ENCODE measurements at places on chromosomes 2 and 18.

DNA sequence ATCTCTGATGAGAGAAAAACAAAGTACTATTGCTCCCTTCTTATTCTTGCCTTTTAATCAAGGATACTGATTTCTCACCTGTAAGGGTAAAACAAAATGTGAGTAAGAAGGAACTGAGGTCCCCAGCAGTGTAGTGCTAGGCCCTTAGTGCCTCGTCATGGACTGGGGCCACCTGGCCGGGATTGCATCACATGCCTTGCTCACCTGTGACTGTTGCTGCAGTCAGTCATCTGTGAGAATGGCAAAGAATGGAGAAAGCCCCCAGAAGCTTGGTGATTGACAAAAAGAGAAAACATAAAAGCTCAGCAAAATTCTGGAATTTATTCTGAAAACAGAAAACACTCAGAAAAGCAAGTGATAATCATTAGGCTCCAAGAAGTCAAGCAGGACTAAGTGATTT lies 63.4 kb downstream of the SPATS2L start:
- DNase-seq = no peak

DNA sequence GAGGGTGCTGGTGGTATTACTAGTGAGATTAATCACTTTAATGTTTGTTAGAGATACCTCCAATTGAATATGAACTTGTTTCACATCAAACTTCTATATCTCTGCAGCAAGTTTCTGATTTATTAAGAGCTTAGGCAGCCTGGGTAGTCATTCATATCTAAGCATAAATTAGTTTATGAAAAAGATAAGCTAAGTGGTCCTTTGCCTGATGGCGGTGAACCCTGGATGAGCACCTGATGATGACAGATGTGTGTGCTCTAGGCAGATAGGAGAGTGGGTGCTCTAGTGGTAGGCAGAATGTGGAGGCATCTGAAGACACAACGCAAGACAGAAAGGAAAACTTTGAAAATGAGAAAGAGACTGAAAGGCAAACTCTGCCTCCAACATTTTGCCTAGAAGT lies 5.0 kb downstream of the FKBP7 start:
- DNase-seq = no peak

- no peak for DNase-seq
Observed at GRCh38 chr18:80231616-80232015, 15.7 kb downstream of the PARD6G start.

DNA sequence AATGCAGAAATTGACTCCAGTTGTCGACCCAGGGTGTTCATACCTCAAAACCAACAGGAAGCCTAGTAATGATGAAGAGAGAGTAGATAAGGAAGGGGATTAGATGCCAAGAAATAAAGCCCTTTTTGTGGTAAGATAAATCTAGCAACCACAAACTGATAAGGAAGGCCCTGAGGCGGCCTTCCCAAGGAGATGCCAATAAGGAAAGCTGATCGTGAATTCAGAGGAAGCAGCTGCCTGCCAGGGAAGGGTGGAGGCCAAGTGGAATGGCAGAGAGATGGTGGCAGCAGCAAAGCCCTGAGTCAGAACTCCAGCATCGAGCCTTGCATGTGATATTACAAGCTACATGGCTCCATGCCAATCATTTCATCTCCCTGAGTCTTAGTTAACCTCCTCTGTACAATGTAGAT lies 126.3 kb downstream of the IRS1 start:
- DNase-seq = no peak

- no peak for DNase-seq
Observed at GRCh38 chr2:26609205-26609631, 31.9 kb downstream of the CIB4 start.

GRCh38 chr2:188303363-188304031 lies 11.8 kb downstream of the GULP1 start:
- no peak for DNase-seq

GRCh38 chr2:45942237-45942738 lies 290.8 kb downstream of the PRKCE start:
- DNase-seq = no peak

DNA sequence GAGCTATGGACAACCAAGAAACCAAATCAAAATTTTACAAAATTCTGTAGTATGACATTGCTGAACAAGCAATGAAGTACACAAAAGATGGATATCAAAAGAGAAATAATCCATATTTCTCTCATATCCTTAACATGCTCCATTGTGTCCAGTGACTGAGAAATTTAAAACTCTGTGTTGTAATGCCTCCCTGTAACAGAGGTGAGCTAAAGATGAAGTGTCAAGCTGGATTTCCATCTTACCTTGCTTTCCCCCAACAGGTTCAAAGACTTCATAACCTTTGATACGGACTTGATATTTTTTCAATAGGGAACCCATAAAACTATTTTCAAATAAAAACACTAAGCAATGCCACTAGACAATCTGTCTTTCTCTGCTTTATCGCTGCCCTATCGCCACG lies 95.7 kb upstream of the SERTAD2 start:
- DNase-seq = no peak

DNA sequence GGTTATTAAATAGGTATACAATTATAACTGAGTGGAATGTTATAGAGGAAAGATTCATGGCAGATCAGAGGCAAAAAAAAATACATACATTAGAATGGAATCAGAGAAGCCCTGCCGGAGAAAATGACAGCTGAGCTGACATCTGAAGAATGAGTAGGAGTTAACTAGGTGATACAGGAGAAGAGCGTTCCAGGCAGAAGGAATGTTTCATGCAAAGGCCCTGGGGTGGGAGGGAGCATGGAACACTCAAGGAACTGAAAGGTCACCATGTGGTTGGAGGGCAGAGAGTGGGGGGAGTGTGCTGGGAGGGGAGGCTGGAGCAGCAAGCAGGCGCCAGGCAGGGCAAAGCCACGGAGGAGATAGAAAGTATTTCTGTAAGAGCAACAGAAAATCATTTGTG lies 31.6 kb upstream of the CDK5R2 start:
- no peak for DNase-seq

GRCh38 chr2:168208652-168209051 lies 38.7 kb downstream of the STK39 start:
- DNase-seq = no peak

- DNase-seq = no peak
Observed at GRCh38 chr18:8948471-8949149, 153.9 kb upstream of the NDUFV2 start.

Measured in GM12891 (cell line).